KG1 (cell line): ENCODE measurements at places on chromosomes 2 and 18.

DNA sequence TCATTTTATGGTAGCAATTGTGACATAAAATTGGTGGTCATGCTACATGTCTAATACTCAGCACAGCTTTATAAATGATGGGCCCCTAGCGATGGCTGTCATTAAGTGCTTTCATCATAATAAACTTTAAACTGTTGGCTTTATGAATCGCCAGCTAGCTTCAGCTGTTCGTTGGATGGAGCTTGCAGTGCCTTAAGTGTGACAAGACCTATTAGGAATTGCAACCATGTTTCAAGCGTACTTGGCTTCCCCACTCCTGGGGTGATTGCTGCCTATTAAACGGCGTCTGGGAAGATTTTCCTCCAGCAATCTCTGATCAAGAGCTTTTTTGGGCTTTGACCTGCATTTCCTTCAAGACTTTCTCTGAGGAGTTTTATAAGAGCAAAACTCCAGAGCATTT, 164.5 kb upstream of the SIX3 start:
- no peak for DNase-seq

GRCh38 chr2:66273933-66274490, 160.9 kb upstream of the MEIS1 start:
- no peak for DNase-seq

- no peak for DNase-seq
Measured at GRCh38 chr2:46198164-46198883, 98.9 kb upstream of the EPAS1 start.

GRCh38 chr18:23591011-23591410, 4.7 kb upstream of the NPC1 start:
- no peak for DNase-seq

DNA sequence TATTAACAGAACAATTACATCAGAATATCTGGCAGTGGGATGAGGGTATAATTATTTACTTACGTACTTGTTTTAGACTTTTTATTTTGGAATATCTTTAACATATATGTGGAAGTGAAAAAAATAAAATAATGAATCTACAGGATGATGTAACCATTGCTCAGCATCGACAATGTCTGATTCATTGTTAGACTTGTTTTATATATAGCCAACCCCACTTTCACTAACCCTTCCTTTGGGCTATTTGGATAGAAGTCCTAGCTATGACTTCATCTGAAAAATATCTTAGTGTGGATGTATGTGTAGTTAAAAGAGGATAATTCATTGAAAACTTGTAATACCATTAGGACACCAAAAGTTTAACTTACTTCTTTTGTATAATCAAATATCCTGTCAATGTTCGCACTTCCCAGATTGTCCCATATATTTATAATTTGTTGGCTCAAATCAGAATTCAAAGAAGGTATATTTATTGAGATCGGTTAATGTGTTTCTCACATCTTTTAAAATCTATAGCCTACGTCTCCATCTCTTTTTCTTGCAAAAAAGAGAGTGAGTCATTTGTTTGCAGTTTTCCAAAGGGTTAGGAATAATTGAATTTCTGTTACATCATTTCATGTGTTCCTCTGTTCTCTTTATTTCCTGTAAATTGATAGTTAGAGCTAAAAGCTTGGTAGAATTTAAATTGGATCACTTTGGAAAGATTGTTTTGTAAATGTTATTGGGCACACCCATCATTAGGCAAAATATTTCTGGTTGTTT, 506.1 kb upstream of the FAM98A start:
- no peak for DNase-seq

GRCh38 chr2:205188239-205189138, 493.8 kb upstream of the NRP2 start:
- no peak for DNase-seq
